ENCODE measurements at places on chromosomes 3 and 15.

DNA sequence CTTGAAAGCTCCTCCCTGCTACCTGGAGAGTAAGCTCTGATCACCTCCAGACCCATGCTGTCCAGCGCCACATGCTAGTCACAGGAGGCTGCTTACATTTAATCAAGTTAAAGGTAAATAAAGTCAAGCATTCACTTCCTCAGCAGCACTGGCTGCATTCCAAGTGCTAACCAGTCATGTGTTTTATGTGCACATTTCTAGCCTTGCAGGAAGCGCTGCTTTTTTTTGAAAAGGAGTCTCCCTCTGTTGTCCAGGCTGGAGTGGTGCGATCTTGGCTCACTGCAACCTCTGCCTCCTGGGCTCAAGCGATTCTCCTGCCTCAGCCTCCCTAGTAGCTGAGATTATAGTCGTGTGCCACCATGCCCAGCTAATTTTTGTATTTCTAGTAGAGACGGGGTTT, 279.2 kb downstream of the GABRG3 start:
- no peak for DNase-seq

- peak; percentile 58 for DNase-seq
These were observed 6.4 kb upstream of the ISL2 start for GRCh38 chr15:76330080-76330680.

DNA sequence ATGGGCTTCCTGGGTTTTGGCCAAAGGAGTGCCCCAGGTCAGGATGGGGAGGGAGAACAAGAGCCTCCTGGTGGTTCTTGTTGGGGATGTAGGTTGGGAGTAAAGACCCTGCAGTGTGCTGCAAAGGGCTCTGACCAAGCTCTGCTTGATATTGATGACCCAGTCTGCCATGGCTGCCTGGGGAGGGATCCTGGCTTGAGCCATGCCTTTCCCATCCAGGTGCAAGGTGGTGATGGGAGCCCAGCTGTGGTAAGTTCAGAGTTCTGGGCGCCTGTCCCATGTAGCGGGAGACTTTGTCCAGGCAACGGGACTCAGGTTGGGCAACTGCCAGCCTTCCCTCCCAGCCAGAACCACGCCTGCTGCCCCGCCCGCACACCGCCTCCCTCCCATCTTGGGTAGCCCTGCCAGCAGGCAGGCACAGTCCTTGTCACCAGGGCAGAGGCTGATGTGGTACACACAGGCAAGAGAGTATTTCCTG, 2.6 kb downstream of the GNAI2 start:
- DNase-seq: peak; percentile 29

- DNase-seq: no peak
These were observed 21.5 kb downstream of the ALCAM start for GRCh38 chr3:105388176-105388575.

- DNase-seq: no peak
These were observed 55.2 kb upstream of the KLHL25 start for GRCh38 chr15:85849946-85850345.

- no peak for DNase-seq
These were observed 42.4 kb downstream of the LNP1 start for GRCh38 chr3:100443690-100444089.

DNA sequence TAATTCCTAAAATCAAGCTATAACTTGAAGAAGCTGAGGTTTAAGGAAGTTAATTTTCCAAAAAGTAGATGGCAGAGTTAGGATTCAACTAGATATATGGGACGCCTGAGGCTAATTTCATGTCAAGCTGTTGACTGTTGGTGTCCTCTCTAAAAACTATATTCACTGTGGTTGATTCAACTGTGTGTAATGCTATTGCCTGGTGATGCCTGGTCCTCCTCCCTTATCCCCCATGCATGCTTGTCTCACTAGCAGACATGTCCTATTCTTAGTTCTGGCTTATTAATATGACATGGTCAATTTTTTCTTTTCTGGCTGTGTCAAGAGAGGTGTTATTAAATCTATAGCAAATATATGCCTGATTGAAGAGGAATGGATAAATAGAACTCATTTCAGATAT, 156.1 kb downstream of the SPATA16 start:
- no peak for DNase-seq

GRCh38 chr3:59429198-59429597, 379.4 kb upstream of the CFAP20DC start:
- no peak for DNase-seq

- DNase-seq: no peak
These were observed 269.7 kb upstream of the THRB start for GRCh38 chr3:24764236-24764915.

DNA sequence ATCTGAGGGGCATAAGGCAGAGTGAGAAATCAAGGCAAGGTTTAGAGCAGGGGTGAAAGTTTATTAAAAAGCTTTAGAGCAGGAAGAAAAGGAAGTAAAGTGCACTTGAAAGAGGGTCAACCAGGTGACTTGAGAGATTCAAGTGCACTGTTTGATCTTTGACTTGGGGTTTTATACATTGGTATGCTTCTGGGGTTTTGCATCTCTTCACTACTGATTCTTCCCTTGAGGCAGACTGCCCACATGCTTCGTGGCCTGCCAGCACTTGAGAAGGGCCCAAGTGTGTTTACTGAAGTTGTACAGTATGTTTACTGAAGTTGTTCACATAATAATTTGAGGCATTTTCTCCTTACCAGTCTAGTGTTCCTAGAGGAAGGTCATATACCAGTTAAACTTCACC, 367.0 kb upstream of the UBE2E2 start:
- no peak for DNase-seq

DNA sequence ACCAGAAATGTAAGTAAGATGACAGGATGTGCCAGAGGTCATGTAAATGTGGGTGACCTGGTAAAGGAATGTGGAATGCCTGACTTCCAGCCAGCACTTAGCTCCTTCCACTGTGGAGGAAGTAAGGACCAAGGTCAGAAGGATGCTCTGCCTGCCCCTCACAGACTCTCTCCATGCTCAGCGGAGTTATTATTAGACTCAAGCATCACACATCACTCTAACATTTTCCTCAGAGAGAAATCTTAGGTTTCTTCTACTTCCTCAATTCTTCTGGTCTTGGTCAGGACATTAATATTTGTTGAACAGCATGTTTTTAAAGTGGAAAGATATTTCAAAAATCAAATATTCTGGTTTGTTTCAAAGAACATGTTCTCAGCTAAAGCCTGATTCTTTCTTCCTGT, 231.4 kb upstream of the WNT5A start:
- DNase-seq: peak; percentile 19

DNA sequence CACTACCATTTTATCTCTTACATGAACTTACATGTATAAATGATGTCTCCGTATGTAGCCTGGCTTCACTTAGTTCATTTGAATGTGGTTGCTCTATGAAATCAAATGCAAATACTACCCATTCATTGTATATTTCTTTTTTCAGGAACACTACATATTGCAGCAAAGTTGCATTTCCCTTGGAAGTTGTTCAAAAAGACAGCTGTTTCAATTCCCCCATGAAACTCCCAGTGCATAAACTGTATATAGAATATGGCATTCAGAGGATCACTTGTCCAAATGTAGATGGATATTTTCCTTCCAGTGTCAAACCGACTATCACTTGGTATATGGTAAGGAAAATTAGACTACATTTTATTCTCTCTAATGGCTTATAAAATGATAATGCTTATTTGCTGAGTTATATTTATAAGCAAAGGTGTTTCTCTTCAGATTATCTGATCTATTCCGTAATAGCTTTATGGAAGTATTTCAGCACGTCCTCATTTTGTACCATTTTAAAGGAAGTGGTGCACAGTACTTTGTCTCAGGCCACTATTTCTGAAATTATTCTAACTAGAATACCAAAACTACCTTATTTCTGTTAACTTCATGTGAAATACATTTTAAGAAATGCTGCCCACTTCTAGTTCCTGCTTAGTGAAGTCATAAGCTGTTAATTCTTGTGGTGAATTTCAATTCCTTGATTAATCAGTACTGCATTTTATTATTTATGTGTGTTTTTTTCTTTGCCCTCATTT, 95.1 kb downstream of the IL1RAP start:
- DNase-seq: no peak

- no peak for DNase-seq
These were observed 20.2 kb upstream of the DAPK2 start for GRCh38 chr15:64066451-64066850.

- no peak for DNase-seq
These were observed 10.9 kb upstream of the TMEM158 start for GRCh38 chr3:45236964-45237363.

DNA sequence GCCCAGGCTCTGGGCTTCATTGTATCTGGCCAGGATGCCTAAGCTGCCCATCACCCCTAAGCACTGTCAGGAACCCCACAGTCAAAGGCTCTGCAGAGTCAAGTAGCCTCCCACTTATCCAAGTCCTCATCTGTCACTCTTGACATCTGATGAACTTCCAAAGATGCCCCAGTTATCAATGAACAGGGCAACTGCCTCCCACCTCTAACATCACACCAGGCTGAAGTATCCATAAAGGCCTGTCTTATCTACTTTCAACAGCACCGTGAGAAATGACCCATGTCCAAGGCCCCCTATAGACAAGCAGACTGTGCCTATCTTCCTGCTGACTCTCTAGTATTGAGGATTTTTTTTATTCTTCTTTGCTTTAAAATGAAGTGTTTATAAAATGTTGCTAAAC, 56.4 kb downstream of the TRIM69 start:
- no peak for DNase-seq

DNA sequence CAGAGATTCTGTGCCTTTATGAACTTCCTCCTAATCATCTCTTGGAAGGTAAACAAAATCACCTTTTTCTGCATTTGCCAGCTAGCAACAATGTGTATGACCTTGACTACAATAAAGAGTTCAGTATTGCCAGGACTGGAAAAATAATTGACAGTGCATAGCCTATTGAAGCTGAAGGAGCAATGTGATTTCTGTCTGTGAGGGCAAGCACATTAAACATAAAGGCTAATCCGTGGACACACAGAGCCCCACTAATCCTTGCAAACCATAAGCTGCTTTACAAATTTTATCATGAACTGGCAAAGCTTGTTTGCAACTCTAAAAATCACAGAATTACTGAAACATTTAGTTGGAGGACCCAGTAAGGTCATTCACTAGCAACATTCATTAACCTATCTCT, 563.8 kb downstream of the PYDC2 start:
- DNase-seq: no peak

- no peak for DNase-seq
These were observed 55.6 kb upstream of the LINGO1 start for GRCh38 chr15:77688266-77688665.

- peak; percentile 92 for DNase-seq
These were observed 139.6 kb downstream of the RBPMS2 start for GRCh38 chr15:64635499-64636495.

- DNase-seq: no peak
These were observed 23.6 kb downstream of the STOML1 start for GRCh38 chr15:73968461-73968860.

GRCh38 chr3:124584552-124585391, 145.5 kb upstream of the UMPS start:
- peak; percentile 35 for DNase-seq

- DNase-seq: peak; percentile 28
These were observed 71.6 kb downstream of the CHD2 start for GRCh38 chr15:92971713-92972112.

GRCh38 chr15:63029676-63030075, 12.9 kb upstream of the TPM1 start:
- DNase-seq: no peak

DNA sequence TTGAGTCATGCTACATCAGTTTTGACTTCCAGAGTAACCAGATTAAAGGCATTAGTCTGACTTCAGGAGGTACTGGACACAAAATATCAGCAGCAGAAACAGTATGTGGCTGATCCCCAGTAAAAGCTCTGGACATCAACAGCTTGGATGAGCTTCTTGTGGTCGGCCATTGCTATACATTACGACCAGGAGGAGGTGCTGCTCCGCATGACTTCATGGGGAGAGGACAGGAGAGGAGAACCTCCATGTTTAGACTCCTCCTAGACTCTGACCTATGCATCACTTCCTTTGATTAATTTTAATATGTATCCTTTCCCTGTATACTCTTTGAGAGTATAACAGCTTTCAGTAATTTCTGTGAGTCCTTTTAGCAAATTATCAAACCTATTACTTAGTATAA, 285.6 kb upstream of the ARHGEF26 start:
- no peak for DNase-seq

DNA sequence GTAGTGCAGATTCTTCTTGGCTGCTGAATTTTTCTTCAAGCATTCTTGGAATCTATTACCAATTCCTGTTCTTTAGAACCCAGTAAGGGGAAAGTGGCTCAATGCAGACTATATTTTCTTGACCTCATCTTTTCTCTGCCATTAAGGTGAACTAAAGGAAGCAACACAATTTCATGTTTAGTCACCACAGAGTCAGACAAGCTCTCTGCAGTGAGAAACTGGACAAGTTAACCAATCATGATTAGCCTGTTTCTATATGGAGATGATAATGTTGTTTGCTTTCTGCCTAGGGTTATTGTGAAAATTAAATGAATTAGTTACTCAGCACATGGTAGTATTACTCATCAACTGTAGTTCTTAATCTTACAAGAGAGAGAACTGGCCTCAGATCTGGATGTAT, 1075.1 kb downstream of the AGBL1 start:
- no peak for DNase-seq

GRCh38 chr15:73317651-73318462, 50.9 kb downstream of the HCN4 start:
- DNase-seq: no peak

GRCh38 chr3:128011140-128011539, 41.1 kb upstream of the SEC61A1 start:
- DNase-seq: peak; percentile 53

DNA sequence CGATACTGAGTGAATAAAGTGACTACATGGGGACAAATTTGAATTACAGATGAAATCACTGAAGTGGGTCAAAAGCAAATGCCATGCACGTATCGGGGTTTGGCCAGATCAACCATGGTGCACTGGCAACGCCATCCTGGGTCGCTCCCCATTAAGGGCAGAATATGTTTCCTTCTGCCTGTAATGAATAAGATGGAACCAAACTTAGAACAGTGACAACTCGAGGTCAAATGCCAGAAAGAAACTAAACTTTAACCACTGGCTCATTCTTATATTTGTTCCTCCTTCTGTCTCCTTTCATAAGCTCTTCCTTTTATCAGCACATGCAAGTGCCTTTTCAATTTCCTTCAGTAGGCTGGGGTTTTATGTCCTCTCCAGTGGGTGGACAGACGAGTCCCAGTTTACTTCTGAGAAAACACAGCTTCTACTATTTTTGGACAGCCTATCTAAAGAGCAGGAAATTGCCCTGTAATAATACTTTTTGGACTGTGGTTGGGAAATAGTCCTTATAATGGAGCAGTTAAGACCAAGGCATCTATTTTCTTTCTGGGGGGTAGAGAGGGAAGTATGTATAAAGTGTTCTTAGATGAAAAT, 61.4 kb downstream of the WHAMM start:
- no peak for DNase-seq

DNA sequence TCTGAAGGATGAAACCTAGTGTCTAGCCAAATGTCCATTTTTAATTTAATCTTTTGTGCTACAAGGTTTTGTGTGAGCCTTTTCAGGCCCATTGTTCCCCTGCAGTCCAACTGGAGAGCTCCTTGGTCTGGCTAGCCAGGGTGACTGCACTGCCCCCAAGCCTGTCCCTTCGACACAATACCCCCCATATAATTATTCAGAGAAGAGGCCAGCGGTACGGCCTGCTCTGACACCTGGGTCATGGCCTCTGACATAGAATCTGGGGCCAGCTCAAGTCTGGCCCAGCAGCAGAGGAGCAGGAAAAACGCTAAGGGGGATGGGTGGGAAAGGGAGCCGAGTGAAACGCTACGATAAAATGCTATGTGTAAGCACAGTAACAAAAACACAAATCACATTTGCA, 64.2 kb upstream of the PYGO1 start:
- no peak for DNase-seq

All from fibroblast of villous mesenchyme (primary cell).